Stimulated activated CD8-positive, alpha-beta memory T cell treated with anti-CD3 and anti-CD28 coated beads, Interleukin-4, amount 100 ng/mL, for 24 hours (primary cell): ENCODE measurements at places on chromosomes 16 and 17.

DNA sequence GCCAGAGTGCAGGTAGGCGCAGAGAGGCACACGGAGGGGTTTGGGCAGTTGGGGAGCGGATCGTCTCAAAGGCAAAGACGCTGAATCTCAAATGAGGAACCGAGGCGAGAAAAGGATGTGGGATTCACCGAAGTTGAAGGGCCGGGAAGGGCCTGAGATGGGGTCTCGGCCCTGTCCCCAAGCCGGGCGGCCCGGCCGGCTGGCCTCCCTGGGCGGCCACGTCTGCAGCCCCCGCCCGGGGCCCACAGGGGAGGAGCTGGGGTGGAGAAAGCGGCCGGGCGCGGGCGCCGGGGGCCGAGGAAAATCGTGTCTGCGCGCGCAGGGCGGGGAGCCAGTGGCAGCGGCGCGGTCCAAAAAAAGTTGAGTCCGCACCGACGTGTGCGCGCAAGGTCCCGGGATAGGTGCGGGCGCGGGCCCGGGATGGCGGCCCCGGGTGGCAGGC lies 458 bp downstream of the SLC12A4 start:
- DNase-seq, result peak; percentile 24

DNA sequence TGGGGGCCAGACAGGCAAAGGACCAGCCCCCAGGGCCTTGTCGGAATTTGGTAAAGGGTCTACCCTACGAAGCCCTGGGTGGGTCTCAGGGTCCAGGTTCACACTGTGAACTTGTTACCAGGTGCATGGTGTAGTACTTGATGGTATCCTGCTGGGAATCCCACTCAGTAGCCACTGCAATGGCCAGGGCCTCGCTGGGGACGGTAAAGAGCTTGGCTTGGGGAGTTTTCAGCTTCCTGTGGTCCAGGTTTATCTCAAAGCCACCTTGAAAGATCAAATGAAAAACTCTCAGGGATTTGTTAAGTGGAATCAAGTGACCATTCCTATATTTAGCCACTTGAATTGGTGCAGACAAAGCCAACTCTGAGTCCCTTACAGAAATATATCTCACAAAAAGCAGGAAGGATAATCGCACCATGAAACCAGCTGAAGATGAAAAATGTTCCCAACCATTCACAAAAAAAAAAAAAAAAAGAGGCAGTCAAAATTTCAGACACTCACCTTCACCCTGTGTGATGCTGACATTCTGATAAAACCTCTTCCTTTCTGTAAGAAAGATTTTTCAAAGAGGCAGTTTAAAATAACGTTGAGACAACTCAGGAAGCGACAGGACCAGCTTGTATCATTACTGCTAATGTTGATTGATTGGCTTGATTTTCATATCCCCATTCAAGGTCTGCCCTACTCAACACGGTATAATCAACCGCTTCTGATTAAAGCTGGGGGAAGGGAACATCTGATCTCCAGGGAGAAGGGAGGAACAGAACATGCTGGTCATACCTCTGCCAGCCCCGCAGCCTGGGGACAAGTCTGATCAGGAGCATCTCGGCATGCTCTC lies 10.6 kb downstream of the ATPAF2 start:
- DNase-seq, result no peak

GRCh38 chr16:17155485-17155884 lies 315.3 kb downstream of the XYLT1 start:
- DNase-seq, result no peak

- no peak for DNase-seq
Measured at GRCh38 chr17:67520252-67520906, 143.3 kb downstream of the PITPNC1 start.

GRCh38 chr16:7086822-7087616 lies 245.6 kb upstream of the RBFOX1 start:
- no peak for DNase-seq

DNA sequence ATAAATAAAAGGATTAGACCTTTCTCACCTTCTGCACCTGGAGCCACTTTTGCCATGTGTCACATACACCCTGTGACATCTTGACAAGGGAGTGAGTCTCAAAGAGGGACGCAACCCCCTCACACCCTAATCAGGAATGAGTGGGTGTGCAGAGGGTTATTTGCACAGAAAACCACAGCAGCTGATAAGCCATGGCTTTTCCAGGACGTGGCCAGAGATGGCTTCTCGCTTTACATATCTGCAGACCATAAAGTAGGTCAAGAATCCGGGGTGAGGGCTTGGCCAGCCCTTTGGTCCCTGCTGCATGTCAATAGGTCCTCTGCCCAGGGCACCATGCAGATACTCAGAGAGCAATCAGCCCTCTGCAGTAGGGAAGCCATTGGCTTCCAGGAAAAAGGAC lies 2.4 kb upstream of the CD300LF start:
- DNase-seq, result no peak

DNA sequence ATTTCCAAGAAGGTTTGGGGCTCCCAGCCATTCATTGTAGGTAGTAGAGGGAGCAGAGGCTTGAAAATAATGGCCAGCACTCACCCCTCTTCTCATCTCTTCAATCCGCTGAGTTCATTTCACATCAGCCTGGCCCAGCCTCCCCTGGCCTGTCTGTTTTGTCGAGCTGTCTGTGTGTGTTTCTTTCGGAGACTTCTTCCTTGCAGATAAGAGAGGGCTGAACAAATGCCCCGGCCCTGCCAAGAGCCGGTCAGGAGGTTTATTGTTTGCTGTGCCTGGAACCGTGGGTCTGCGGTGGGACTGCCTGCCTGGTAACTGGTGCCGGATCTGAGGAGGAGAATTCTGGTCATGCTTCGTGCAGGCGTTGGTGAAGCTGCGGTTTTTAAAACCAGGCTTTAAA lies 3.4 kb downstream of the VPS4A start:
- DNase-seq, result no peak

DNA sequence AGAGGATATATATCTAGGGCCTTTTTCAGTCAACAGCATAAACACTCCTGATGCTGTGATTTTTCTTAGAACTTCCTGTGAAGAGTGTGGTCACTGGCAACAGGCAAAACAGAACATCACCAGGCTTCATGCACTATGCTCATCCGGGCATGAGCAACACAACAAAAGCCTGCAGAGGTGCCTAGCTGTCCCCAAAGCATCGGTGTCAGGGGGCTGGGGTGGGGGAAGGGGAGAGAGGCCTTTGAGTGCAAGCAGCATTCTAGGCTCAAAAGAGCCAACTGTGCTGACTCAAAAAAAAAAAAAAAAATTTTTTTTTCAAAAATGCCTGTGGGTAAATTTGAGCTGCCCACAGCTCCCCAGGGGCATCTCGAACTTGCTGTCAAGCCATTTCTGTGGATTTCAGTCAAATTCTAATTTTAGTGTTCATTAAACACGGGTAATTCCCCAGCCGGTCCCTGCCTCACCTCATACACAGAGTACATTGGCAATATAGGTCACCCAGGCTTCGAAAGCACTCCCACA lies 194.6 kb upstream of the DYNLRB2 start:
- DNase-seq, result no peak

- DNase-seq, result no peak
Measured at GRCh38 chr17:55063885-55064874, 95.6 kb downstream of the STXBP4 start.

DNA sequence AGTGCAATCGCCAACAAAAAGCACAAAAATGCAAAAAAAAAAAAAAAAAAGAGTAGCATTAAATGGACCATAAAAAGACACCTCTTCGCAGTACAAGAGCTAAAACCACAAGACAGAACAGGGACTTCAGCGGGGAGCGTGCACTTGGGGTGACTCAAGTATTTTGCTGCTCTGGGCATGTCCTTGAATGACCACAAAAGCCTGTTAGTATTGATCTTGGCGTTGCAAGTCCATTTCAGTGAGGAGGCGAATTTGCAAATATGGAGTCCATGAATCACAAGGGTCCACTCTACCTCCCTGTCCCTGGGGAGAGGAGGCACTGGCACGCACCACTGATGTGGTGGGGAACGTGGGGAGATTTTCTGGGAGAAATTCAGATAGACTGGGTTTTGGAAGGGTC lies 78.9 kb downstream of the CNGB1 start:
- DNase-seq, result no peak

- DNase-seq, result no peak
Measured at GRCh38 chr17:64162554-64162953, 32.6 kb upstream of the ERN1 start.

DNA sequence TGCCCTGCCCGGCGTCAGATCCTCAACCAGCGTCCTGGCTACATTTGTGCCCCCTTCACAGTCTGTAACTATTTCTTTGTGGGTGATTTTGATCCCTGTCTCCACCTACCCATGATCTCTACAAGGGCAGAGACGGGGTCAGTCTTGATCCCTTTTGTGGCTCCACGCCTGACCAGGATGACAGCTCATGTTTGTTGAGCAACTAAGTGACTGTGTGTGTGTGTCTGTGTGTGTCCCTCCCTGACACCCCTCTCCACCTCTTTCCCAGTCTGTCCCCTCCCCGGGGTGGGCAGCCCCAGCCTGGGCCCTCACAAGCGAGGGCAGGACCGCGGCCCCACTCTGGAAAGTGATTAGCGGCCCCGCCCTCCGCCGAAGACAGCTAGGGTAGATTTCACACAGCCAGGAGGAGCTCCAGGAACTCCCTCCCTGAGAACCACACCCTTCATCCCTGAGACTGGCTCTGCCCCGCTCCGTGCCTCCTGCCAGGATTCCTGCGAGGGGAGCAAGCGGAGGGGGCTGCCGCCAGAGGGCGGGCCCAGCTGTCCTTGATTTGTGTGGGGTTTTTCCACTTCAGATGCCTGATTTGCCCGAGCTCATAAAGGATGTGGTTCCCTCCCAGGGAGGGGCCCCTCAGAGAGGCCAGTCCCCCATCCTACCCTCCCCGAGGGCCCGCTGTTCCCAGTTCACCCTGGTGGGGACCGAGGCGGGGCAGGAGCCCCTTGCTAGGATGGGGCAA lies 5.3 kb upstream of the HS3ST6 start:
- DNase-seq, result no peak

GRCh38 chr16:179211-180092 lies 807 bp upstream of the HBQ1 start:
- no peak for DNase-seq

- no peak for DNase-seq
Measured at GRCh38 chr17:1469231-1469852, 13.3 kb upstream of the CRK start.

DNA sequence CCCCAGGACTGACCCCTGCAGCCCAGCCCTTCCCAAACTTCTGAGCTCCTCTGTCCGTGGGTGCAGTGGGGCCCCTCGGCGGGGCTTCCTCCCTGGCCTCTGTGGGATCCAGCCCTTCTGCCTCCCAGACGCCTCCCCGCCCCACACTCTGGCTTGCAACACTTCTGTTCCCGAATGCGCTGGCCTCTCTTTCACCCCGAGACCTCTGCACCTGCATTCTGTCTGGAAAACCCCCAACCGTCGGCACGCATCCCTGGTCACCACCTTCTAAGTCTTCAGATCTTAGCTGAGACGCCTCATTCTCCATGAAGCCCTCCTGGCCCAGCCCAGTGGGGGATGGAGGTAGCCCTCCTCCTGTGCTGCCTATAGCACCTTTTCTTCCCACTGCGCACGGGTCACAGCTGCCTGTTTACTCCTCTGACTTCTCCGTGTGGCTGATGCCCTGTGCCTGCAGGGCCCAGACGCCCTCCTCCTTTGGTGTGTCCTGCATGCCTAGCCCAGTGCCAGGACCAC lies 26.4 kb downstream of the TMEM235 start:
- no peak for DNase-seq

DNA sequence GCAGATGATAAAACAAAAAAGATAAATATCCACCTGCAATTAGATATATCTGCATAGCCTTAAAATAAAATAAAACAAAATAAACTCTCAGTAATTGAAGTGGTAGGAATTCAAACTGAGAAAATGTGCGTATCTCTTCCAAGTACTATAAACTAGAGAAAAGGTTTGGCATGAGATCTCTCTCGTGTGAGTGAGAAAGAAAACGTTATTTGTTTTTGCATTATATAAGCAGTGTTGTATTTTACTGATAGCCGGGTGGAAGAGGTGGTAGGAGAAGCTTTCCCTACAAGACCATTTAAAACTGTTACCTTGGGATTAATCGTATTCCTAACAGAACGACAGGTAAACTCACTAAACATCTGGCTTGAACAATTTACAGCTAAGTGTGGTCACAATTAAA lies 15.6 kb downstream of the CDH8 start:
- DNase-seq, result no peak

GRCh38 chr16:19649980-19650379 lies 68.0 kb downstream of the KNOP1 start:
- no peak for DNase-seq

GRCh38 chr17:61245706-61246135 lies 153.9 kb upstream of the TBX2 start:
- no peak for DNase-seq

DNA sequence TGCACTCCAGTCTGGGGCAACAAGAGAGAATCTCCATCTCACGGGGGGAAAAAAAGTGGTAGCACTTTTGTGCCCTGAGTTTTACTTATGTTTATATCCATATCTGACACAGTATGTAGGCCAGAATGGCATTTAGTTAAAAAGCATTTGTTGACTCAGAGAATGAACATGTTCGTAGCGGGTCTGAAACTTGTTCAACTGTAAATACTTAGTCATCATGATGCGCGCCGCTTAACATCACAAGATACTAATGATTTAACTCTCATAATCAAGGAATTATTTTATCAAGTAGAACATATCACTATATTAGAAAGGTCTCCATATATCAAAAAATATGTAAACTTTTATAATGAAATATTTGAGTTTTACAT lies 55.3 kb upstream of the ITGA2B start:
- DNase-seq, result no peak

DNA sequence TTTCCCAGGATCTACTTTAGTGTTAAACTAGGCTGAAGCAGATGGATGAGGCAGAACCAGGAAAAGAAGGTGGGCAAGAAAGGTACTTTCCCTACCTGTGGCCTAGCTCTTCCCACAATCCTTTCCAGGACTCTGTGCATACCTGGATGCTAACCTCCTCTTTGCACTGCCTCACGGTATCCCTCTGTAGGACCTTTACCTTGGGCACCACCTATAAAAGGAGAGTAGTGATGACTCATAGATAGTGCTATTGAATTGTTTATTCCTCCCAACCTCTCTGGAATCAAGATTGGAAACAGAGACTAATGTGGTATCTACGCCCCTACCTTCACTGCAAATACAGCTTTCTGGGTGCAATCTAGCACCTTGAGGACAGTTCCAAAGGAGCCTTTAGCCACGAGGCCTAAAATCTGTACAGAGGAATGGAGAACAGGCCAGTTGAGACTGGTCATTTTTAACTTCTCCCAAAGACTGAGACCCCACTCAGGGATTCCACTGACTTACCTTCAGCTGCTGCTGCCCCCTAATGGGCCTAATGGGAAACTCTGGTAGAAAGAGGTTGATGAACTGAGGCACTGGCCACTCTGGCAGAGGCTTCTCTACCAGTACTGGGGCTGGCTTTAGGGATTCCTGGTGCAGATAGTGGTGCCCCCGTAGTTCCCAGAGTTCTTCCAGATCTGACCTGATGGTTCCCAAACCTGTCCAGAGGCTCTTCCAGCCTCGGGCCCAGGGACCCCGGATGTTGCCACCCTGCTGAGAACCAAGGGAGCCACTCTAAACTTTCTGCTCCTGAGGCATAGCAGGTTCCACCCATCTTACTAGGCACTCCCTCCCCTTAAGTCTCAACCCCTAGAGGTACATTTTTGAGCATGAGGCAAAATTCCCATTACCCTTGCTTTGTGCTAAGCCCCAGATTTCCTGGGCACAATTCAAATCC lies 781 bp downstream of the RSKR start:
- no peak for DNase-seq
